ENCODE measurements at places on chromosomes 6 and 20.

DNA sequence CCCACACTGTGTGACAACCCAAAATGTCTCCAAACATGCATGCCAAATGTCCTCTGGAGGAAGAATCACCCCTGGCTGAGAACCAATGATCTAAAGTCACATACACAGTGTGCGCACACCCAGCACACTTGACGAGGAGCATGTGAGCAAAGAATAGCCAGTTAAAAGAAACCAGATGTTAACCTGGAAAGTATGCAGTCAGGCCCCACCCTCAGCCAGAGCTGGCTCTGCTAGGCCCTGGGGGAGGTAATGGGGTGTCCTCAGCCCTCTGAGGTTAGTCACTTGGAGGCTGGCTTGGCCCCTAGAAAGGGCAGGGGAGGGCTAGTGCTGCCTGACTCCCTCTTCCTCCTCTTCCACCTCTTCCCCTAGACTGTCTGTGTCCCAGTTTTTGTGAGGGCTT, 15.2 kb upstream of the GUCA1A start:
- no peak for DNase-seq

DNA sequence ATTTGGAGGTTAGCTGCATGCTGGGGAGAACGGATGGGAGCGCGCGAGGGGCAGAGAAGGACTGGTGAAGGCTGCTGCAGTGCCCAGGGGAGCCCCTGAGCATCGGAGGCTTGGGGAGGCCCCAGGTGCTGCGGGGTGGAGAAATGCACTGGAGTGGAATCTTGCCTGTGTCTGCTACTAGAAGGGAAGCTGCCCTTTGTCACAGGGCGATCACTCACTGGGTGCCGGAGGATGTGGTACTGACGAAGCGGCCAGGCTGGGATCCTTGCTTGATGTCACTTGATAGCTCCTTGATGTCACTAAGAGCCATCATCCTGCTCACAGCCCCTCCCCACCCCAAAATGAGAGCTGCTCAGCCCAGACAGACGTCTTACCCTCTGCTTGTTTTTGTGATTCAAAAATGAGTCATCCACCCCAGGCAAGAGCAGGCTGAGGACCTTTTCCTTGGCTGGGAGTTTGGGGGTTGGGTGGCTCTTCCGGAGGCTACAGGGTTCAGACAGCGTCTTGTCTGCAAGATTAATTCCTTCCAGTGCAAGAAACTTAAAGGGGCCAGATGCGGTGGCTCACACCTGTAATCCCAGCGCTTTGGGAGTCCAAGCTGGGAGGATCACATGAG, 62.6 kb upstream of the PMEPA1 start:
- DNase-seq, result peak; percentile 12

DNA sequence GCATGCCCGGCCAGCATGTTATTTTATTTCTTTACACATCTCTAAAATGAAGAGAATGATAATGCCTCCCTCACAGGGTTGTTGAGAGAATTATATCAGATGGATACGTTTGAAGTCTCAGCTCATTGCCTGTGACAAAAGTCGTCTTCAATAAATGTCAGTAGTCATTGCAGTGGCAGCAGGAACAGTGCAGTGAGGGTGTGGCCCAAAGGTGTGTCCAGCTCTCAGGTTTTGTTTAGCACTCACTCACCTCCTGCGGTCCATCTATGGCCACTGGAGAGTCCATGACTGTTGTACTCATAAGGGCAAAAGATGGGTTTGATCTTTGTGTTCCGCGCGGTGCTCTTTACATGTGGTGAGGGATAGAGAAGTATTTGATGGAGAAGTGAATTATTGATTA, 77.2 kb upstream of the TIAM2 start:
- DNase-seq, result no peak

GRCh38 chr6:113375950-113376846, 480.9 kb upstream of the MARCKS start:
- DNase-seq, result no peak

DNA sequence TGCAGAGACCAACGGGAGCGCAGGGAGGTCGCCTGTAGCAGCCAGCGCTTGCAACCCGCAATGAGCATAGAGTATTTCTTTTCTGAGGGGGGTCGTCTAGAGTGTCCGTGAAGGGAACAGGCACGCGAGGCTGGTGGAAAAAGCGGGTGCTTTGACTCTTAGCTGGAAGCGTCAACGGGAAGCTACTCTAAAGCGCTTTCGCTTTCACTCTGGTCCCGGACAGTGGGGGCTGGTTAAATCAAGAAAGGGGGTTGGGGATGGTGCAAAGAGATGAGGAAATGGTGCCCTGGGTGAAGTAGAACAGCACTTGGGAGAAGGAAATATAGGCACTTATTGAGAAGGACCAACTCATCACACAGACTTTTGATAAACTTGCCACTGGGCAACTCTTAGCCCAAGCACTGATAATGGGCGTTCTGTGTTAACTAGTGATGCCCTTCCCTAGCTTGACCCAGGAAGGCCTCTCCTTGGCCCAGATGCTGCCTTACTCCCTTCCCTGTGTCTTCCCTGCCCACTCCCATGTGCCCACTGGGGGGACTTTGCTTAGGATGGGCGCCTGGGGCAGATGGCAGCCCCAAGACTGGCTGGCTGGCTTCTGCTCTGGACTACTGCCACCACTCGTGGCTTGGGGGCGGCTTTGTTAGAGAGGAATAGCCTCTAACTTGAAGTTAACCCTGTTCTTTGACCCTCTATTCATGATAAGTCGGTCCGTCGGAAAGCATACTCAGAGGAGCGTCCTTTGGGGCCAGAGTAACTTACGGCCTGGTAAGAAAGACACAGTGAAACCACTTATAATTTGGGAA, 585 bp downstream of the PSMB9 start:
- DNase-seq, result peak; percentile 31

- no peak for DNase-seq
These were observed 54.7 kb downstream of the ENPP1 start for GRCh38 chr6:131862476-131862875.

- no peak for DNase-seq
These were observed 733.7 kb upstream of the CITED2 start for GRCh38 chr6:140108167-140108566.

DNA sequence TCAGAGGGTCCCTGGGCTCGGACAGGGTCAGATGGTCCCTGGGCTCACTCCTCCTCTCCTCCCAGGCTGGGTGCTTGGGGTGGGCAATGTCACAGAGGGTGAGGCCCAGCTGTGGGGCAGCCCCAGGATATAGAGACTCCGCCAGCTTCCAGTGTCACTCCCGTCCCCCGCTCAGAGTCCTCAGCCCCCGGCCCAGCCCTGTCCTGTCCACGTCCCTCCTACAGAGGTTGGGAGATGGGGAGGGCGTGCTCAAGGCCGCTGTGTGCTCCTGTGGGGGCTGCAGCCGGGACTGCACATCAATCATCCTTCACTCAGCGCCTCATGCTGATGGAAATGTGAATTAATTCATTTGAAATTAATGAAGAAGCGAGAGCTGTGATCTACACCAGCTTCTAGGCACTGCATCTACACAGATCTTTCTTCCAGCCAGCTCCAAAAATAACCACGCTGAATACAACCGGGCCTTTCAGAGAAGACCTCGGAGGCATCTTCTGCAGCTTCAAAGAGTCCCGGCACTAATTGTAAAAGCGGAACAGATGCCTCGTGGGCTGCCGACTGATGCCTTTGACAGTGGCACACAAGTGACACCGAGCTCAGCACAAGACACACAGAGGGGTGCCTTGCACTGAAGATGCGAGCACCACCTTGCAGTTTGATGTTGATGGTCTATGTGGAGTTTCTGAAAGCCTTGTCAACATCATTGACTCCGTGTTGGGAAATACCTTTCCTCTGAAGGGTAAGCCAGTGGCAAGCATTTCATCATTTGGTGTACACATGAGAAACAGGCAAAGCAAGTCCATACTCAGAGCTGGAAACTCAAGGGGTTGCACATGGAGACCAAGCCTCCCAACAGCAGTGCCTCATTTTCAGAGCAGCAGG, 39.3 kb downstream of the DACT2 start:
- DNase-seq, result no peak

GRCh38 chr6:128925765-128926164, 42.8 kb downstream of the LAMA2 start:
- no peak for DNase-seq

DNA sequence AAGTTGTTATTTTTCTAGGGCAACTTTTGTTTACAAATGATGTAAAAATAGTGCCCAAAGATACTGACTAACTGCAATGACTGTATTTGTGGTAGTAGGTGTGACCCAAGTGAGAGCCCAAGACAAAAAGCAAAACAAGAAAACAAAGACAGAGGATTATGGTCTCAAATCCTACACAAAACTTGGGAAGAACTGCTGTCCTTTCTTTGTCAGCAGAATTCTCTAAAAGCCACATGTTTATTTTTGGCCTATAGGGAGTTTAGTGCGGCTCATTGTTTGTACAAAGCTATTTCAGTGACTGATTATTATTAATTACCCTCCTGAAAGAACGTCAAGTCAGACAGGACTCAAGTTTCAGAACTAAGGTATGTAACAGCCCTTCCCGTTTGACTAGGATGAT, 509.2 kb upstream of the SLC35B3 start:
- DNase-seq, result no peak

DNA sequence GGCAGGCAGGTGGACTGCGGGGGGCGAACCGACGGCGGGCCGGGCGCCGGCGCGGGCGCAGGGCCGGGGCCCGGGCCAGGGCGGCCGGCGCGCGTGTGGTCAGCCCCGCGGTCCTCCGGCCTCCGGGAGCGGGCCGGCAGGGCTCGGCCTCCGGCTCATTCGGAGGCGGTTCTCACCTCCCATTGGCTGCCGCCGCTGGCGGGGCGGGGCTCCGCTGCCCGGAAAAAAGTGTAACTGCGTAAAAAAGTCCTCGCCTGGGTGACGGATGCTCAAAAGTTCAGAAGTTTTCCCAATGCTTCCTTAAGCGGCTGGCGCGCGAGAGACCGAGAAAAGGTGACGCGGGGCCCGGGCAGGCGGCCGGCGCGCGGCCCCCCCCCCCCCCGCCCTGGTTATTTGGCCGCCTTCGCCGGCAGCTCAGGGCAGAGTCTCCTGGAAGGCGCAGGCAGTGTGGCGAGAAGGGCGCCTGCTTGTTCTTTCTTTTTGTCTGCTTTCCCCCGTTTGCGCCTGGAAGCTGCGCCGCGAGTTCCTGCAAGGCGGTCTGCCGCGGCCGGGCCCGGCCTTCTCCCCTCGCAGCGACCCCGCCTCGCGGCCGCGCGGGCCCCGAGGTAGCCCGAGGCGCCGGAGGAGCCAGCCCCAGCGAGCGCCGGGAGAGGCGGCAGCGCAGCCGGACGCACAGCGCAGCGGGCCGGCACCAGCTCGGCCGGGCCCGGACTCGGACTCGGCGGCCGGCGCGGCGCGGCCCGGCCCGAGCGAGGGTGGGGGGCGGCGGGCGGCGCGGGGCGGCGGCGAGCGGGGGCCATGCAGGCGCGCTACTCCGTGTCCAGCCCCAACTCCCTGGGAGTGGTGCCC, at the start of gene FOXC1:
FOXC1 (plus strand) TSS at position 268 of the 849 bp plus-strand sequence; CDS start at position 799, 531 bp downstream.
- no peak for DNase-seq
